Hepatocyte (in vitro differentiated cells): ENCODE measurements at places on chromosomes 6 and 20. TPM values are rescaled to one million over a fixed set of nuclear protein-coding genes. Genes with fewer than 3 reads are reported as not detected.

DNA sequence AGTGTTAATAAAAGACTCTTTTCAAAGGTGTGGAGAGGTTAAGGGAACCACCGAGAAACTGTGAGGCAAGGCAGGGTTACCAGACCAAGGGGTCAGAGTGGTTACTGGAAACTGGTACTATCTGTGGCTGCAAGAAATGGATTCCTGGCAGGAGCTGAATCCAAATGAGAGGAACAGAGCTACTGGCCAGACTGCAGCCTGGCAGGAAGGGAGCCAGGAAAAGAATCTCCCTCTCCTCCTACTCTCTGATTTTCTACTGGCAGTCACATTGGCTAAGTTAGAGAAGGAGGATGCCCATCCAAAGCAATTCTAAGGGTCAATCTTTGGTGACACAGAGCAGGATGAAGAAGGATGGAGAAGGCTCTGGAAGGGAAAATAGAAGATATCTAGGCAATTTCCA lies 211.5 kb downstream of the GRM1 start:
- no peak for DNase-seq
- H3K4me1 ChIP-seq, result no peaks in the 10 kb centered on the region
- no peak overlapping the region for H3K4me3 ChIP-seq
- H3K36me3 ChIP-seq, result no peaks in the 10 kb centered on the region
- H3K27me3 ChIP-seq, result no peaks in the 10 kb centered on the region

NEURL2 gene
- 11.1 and 12.8 TPM in 2 replicates for total RNA-seq

CPXM1 gene
- total RNA-seq, result 47.9 and 57.8 TPM in 2 replicates

- H3K36me3 ChIP-seq, result no peaks in the 10 kb centered on the region
- DNase-seq, result no peak
- H3K4me3 ChIP-seq, result no peak overlapping the region
- H3K27ac ChIP-seq, result peak overlapping the region; percentile 63
- H3K4me1 ChIP-seq, result no peaks in the 10 kb centered on the region
Measured at GRCh38 chr6:154430481-154430919, 73.9 kb upstream of the IPCEF1 start.

DNA sequence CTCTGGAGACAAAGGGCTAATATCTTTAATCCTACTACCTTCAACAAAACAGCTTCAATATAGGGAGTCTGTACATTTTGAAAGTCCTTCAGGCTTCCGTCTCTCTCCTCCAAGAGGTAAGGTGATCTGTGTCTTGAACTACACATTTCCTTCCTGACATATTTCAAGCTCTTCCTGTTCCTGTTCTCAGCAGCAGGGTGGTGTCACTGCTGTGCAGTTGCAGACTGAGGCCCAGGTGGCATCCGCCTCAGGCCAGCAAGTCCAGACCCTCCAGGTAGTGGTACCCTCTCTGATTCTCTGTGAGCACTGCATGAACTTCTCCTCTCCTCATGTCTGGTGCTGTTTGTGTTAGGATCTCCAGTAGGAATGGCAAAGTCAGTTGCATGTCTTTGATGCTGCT lies 7.8 kb downstream of the NFYA start:
- no peaks in the 10 kb centered on the region for H3K27me3 ChIP-seq
- DNase-seq, result no peak
- no peak overlapping the region for H3K27ac ChIP-seq
- H3K4me3 ChIP-seq, result no peak overlapping the region
- no peaks in the 10 kb centered on the region for H3K36me3 ChIP-seq
- peaks cover 4% of the 10 kb centered on the region for H3K4me1 ChIP-seq

DNA sequence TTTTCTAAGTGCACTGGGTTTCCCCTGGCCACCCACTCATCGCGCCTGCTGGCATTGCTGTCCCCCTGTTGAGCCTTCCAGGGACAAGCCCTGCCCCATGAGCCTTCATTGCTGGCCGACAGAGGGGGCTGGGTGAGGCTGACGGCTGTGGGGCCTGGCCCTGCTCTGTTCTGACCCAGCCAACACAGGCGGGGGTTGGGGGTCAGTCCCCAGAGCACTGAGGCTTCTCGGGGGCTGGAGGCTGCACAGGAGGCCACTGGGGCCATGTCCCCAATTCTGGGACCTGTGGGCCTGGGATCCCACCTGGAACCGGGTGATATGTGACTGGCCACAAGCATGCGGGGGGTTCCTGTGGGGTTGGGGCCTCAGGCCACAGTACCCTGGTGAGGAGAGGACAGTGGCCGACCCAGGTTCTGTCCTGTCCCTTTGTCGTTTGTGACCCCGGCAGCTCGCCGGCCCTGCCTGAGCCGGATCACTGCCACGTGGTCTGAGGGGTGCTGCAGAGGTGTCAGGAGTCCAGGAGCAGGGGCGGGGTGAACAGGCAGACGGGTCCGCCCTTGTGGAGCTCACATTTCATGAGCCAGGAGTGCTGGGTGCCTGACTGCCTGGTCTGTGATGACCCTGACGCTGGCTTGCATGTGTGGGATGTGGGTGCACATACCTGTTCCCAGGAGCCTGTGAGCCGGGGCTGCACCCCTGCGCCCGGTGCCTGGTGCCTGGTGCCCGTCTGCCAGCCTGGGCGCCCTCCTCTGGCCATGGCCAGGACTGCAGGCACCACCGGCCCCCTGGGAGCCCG lies 2.1 kb upstream of the COL20A1 start:
- peak; percentile 73 for DNase-seq
- peaks cover 3% of the 10 kb centered on the region for H3K4me1 ChIP-seq
- H3K4me3 ChIP-seq, result no peak overlapping the region
- H3K36me3 ChIP-seq, result no peaks in the 10 kb centered on the region
- no peak overlapping the region for H3K27ac ChIP-seq
